Smooth muscle cell of bladder (primary cell): ENCODE measurements at places on chromosomes 5 and 9. TPM values are rescaled to one million over a fixed set of nuclear protein-coding genes. Genes with fewer than 3 reads are reported as not detected.

The WDR38 gene
- not detected in 2 replicates for total RNA-seq

The IFNA13 gene
- not detected in 2 replicates for total RNA-seq

The PLEKHG4B gene
- total RNA-seq, result under 0.01 TPM in 1 of 2 replicates, not detected in the other

The RLN2 gene
- total RNA-seq, result not detected in 2 replicates

The ZFP2 gene
- total RNA-seq, result 0.83 and 1.00 TPM in 2 replicates

The FGF18 gene
- total RNA-seq, result not detected in 2 replicates

The IL9 gene
- total RNA-seq, result not detected in 2 replicates

The C5orf58 gene
- total RNA-seq, result not detected in 2 replicates

The FBN2 gene
- total RNA-seq, result 87.2 and 153 TPM in 2 replicates

The NUDT2 gene
- total RNA-seq, result 36.5 and 56.0 TPM in 2 replicates

The SPINK7 gene
- not detected in 2 replicates for total RNA-seq

The TMED9 gene
- 192 and 233 TPM in 2 replicates for total RNA-seq

The ADGRD2 gene
- not detected in 2 replicates for total RNA-seq

The RANBP17 gene
- total RNA-seq, result 2.0 and 2.1 TPM in 2 replicates

The SLC2A6 gene
- total RNA-seq, result 12.9 and 14.1 TPM in 2 replicates

The FCN2 gene
- total RNA-seq, result not detected in 2 replicates

The GFI1B gene
- total RNA-seq, result not detected in 2 replicates

The PFN3 gene
- not detected in 2 replicates for total RNA-seq

The IL5 gene
- not detected in 2 replicates for total RNA-seq

The BTNL9 gene
- not detected in 2 replicates for total RNA-seq

The IL3 gene
- not detected in 2 replicates for total RNA-seq

The ADGRV1 gene
- total RNA-seq, result 0.18 and 0.28 TPM in 2 replicates

The NDST1 gene
- 21.6 and 26.5 TPM in 2 replicates for total RNA-seq

The FUT7 gene
- total RNA-seq, result not detected in 2 replicates

The ORM2 gene
- not detected in 2 replicates for total RNA-seq

The HAVCR2 gene
- under 0.01 and 0.09 TPM in 2 replicates for total RNA-seq

The COL15A1 gene
- total RNA-seq, result 164 and 267 TPM in 2 replicates

The SPATA6L gene
- 0.28 and 0.43 TPM in 2 replicates for total RNA-seq

The GOLM1 gene
- total RNA-seq, result 56.9 and 81.4 TPM in 2 replicates

The HACD4 gene
- total RNA-seq, result 6.9 and 7.0 TPM in 2 replicates

The VCAN gene
- 452 and 607 TPM in 2 replicates for total RNA-seq

The NTNG2 gene
- 4.6 and 7.2 TPM in 2 replicates for total RNA-seq

The PRDM9 gene
- not detected in 2 replicates for total RNA-seq

The MLLT3 gene
- 39.3 and 44.9 TPM in 2 replicates for total RNA-seq

The NIM1K gene
- 1.8 and 2.7 TPM in 2 replicates for total RNA-seq

The EGR1 gene
- total RNA-seq, result 0.85 and 1.9 TPM in 2 replicates

The PCDHAC2 gene
- 0.14 and 0.28 TPM in 2 replicates for total RNA-seq

The SLC25A2 gene
- 0.14 and 0.18 TPM in 2 replicates for total RNA-seq

The SLC36A2 gene
- total RNA-seq, result not detected in 2 replicates

The ECSCR gene
- 0.14 and 0.37 TPM in 2 replicates for total RNA-seq

The ATG12 gene
- total RNA-seq, result 28.0 and 36.0 TPM in 2 replicates

The IFNA2 gene
- not detected in 2 replicates for total RNA-seq
